Prostate gland (tissue), 2 donors: ENCODE measurements at places on chromosomes 11 and 22. TPM values are rescaled to one million over a fixed set of nuclear protein-coding genes. Genes with fewer than 3 reads are reported as not detected.

RASL10A gene
- total RNA-seq: 9.2 TPM

- no peak for DNase-seq
Measured at GRCh38 chr11:65556470-65557279, 1.5 kb downstream of the LTBP3 start.

SHANK3 gene
- 9.1 TPM for total RNA-seq

HEPN1 gene
- not detected for total RNA-seq

- DNase-seq: no peak
Measured at GRCh38 chr22:37155971-37156370, 6.3 kb upstream of the IL2RB start.

MFRP gene
- not detected for total RNA-seq

SIRT3 gene
- 32.5 TPM for total RNA-seq

DNA sequence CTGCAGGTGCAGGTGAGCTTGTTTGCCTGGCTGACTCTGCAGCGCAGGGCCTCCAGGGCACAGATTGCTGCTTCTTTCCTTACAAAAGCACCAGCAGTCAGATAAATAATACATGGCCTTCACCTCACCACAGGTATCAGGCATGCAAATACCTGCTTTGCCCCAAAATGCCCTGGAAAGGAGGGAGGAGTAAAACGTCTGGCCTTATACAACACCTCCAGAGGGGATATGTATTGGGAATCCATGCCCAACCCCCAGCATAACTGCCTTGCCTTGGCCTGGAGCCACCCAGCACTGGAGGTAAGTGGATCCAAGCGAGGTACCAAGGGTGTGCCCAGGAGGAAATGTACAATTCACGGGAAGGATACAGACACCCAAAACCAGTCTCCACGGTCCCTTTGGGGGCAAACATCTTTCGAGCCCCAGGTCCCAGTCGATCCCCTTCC, 860 bp downstream of the TMEM184B start:
- DNase-seq: peak; percentile 54

- DNase-seq: no peak
Measured at GRCh38 chr11:67247946-67248550, 18.2 kb upstream of the GRK2 start.

PRRG4 gene
- total RNA-seq: 5.2 TPM

DNA sequence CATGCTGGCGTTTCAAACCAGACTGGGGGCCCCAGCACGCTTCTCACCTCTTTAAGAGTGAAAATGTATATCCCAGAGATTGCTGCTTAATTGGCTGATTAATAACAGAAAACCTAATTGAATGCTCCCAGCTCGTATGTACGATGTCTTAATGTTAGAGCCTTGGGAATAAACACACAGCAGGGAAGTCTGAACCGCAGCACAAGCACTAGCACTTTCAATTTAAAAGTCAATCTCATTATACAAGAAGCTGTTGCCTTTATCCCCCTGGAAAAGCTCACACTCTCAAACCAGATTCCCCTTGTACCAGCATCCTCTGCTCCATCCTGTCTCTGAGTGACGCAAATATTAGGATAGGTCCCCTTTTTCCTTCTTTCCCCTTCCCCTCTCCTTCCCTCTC, 449.1 kb downstream of the MN1 start:
- DNase-seq: no peak

C11orf52 gene
- 13.2 TPM for total RNA-seq

DNA sequence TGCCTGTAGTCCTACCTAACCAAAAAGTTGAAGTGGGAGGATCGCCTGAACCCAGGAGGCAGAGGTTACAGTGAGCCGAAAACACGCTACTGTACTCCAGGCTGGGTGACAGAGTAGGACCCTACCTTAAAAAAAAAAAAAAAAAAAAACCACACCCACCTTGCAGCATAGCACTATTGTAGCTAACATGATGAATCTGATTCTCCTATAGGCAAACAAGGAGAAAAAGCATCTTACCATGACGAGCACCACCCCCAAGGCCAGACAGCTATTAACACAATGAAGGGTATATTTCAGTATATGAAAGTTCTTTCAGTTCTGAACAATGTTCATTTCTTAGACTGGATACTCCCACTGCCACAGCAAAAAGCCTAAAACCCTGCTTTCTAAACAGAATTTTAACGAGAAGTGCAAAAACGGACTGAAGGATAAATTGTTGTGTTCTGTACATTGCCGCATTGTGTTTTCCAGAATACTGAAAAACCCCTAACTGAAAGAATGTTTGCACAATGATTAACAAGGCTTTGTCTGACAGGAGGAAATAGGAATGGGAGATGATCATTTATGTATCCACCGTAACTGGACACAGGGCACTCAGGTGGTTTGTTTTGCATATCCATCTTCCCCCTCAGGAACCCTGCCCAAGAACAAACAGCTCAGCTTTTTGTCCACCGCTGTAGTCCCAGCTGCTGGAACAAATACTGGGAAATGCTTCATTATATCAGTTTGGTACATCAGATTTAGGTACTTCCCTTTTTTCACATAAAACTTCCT, 8.9 kb downstream of the PISD start:
- DNase-seq: no peak

OR8D1 gene
- not detected for total RNA-seq

PANX3 gene
- total RNA-seq: not detected

- peak; percentile 26 for DNase-seq
Measured at GRCh38 chr11:61294717-61295595, at the start of gene VWCE. Gene VWCE (minus strand): TSS chr11:61295316. CDS start chr11:61295037, 279 bp downstream.

BIK gene
- total RNA-seq: 22.1 TPM

MYEOV gene
- total RNA-seq: not detected

DNA sequence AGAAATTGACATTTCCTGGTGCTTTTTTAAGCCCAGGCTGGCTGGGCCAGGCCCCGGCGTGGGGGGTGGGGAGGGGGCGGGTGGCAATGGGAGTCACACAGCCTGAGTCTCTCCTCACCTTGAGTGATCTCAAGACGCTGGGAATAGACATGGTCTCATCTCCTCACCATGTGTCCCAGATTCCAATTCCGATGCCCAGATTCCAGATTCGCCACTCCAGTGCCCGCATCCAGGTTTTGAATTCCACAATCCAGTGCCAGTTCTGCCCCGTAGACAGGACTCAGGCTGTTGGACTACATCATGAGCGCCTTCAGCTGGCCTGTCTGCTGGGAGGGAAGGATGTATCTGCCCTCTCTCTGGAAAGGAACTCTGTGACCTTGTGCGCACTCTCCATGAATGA, 19.1 kb downstream of the KCNC1 start:
- no peak for DNase-seq

GRCh38 chr11:57785072-57785471, 23.5 kb downstream of the CTNND1 start:
- no peak for DNase-seq

- no peak for DNase-seq
Measured at GRCh38 chr11:18171377-18172000, 1.1 kb upstream of the MRGPRX4 start.

DNA sequence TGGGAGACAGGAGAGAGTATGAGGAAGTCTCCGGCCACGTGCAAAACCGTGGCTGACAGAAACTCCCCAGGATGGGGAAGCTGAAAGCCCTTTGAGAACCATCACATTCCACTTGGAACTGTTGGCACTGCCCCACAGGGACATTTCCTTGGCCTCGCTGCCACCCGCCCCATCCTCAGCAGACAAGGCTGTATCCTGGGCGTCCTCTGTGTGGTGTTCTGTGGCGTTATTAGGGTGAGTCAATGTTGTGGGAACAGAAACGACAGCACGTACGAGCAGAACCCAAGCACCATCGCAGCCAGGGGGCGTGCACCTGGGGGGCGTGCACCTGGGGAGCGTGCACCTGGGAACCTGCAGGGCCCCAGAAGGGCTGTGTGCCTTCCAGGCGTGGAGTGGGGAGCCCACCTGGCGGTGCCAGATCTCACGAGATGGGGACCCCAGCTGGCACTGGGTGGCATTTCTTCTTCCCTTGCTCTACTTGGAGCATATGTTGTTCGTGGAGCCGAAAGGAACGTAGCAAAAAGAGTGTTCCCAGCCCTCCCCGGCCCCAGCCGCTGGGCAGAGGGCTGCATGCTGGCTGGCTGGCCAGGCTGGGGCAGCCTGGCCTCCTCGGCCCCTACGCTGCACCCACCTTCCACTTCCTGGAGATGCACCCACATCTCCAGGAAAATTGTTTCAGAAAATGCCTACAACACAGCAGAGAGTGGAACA, 35.4 kb downstream of the NFAM1 start:
- DNase-seq: no peak
